ENCODE measurements at places on chromosomes 5 and 9.

GRCh38 chr9:133976191-133976861, 15.8 kb downstream of the VAV2 start:
- no peak for DNase-seq

- DNase-seq: no peak
Observed at GRCh38 chr5:99141534-99142128, 212.8 kb upstream of the CHD1 start.

GRCh38 chr5:4124221-4124970, 528.8 kb downstream of the IRX1 start:
- no peak for DNase-seq

DNA sequence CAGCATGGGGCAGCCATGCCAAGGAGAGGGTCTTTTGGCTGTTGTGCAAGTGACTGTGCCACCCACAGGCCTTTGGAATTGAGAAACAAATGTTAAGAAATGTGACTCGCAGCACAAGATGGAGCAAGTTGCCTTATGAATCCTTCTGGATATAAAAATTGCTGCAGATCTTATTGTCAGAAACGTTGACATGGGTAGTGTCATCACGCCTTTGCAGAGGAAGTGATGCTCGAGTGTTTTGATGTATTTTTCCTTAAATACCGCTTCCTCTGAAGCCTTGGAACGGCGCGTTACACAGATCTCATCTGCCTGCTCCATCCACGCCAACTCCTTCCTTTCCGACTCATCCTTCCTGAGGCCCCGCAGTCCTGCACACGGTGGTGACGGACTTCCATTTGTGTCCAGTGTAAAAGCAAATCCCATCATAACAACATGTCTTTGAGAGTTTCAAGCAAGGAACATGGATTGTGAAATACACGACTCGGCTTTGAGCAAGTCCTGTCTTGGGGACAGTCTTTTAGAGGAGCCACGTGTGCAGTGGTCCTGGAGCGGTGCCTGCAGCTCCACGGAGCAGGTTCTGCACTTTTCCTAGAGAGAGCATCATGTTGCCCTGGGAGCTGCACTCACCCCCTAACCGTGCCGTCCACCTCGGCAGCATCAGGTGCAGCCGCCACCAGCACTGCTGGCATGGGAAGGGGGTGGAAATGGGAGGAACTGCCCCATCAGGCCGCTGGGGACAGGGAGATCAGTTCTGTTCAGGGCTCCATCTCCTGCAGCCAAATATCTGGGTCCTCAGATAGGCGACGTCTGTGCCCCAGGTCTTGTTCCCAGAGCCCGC, 15.1 kb downstream of the ROPN1L start:
- no peak for DNase-seq

GRCh38 chr5:6822068-6822467, 108.8 kb downstream of the TENT4A start:
- DNase-seq: no peak

- no peak for DNase-seq
Observed at GRCh38 chr5:60722416-60722815, 22.4 kb upstream of the DEPDC1B start.

GRCh38 chr9:128416014-128416413, 4.6 kb upstream of the CERCAM start:
- DNase-seq: no peak

- no peak for DNase-seq
Observed at GRCh38 chr5:10233505-10233904, 16.2 kb downstream of the ATPSCKMT start.

Measured in CMK (cell line).